ENCODE measurements at places on chromosomes 2 and 18.

DNA sequence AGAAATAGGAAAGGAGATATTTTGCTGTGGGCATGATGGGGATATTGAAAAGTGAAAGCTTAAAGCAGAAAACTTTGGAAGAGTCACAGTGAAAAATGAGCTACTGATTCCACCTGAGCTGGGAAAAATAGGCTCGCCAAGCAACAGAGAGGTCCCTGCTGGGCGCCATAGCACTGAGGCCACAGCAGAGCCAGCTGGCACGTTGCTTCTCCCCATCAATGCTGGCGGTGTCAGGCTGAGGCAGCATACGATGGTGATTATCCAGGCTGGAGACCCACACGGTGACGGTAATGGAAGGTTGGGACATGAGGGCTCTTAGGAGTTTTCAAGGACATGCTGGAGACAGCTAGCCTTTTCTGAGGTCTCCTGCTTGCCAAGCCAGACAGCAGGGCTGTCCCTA is 25.8 kb upstream of the DTNB start:
- no peak for ATAC-seq

- ATAC-seq, result no peak
These were observed 28.4 kb upstream of the NEB start for GRCh38 chr2:151762694-151763093.

- ATAC-seq, result no peak
These were observed 243.7 kb downstream of the NDUFA10 start for GRCh38 chr2:239781454-239781853.

GRCh38 chr2:161208527-161209139 is 48.4 kb downstream of the TANK start:
- peak; percentile 71 for ATAC-seq

- ATAC-seq, result no peak
These were observed 61.9 kb upstream of the PXDN start for GRCh38 chr2:1806254-1806653.

GRCh38 chr2:213726101-213726500 is 441.8 kb downstream of the SPAG16 start:
- ATAC-seq, result no peak

DNA sequence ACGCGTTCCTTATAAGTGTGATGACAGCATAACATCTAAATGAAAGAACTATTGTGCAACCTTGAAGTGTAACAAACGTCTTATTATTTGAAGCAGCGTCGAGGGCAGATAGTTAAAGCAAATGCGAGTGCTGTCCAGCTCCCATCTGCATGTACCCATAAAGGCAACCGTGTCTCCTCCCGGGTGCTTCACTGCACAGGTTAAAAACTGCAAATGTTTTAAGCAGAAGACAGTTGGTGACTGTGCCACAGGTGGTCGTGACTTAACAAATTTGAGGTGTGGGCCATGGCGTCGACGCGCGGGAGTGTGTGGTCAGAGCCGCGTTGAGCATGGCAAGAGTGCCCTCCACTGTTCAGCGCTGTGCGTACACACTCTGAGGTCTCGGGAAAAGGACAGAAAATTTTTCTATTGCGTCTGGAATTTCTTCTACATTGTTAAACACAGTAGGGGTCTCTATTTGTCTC is 6.4 kb downstream of the SALL3 start:
- ATAC-seq, result no peak

DNA sequence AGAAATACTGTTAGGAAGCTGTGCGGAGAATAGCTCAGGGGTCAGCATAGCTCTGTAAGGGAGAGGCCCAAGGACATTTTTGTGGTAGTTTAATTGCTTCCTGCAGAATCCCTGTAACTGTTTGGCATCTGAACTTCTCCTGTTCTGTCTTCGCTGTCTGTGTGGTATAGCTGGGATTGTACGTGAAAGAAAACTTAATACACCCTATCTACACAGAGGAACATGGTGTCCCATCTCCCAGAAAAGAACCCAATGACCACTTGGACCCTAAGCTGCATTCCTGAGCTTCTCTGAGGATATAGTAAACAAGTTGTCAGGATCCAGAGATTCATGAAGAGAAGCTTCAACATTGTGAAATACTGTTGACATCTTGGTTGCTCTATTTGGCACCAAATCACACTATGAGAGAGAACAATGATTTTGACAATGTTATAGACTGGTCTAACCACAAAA is 81.3 kb downstream of the CDC42EP3 start:
- no peak for ATAC-seq

- ATAC-seq, result no peak
These were observed 17.2 kb upstream of the NMI start for GRCh38 chr2:151306621-151307020.

- no peak for ATAC-seq
These were observed 28.1 kb upstream of the THOC1 start for GRCh38 chr18:295756-296490.

GRCh38 chr2:199754766-199755165 is 96.2 kb downstream of the FTCDNL1 start:
- no peak for ATAC-seq

GRCh38 chr2:206863196-206863595 is 76.1 kb upstream of the CPO start:
- ATAC-seq, result no peak

GRCh38 chr2:207530160-207531031 is 634 bp downstream of the CREB1 start:
- no peak for ATAC-seq

GRCh38 chr18:42392416-42392815 is 437.4 kb downstream of the PIK3C3 start:
- ATAC-seq, result no peak

- ATAC-seq, result no peak
These were observed 38.9 kb upstream of the MGAT4A start for GRCh38 chr2:98769784-98770183.

DNA sequence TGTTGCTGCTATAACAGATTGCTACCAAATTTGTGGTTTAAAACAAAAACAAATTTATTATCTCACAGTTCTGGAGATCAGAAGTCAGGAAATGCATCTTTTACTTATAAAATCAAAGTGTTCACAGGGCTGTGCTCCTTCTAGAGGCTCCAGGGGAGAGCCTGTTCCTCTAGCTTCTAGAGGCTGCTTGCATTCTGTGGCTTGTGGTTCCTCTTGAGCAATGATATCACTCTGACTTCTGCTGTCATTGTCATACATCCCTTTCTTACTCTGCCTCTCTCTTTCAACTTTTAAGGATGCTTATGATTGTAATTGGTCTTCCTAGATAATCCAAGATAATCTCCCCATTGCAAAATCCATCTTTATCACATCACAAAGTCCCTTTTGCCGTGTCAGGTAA is 6.1 kb upstream of the DCC start:
- ATAC-seq, result no peak

GRCh38 chr2:120934574-120935338 is 199.1 kb downstream of the GLI2 start:
- no peak for ATAC-seq

DNA sequence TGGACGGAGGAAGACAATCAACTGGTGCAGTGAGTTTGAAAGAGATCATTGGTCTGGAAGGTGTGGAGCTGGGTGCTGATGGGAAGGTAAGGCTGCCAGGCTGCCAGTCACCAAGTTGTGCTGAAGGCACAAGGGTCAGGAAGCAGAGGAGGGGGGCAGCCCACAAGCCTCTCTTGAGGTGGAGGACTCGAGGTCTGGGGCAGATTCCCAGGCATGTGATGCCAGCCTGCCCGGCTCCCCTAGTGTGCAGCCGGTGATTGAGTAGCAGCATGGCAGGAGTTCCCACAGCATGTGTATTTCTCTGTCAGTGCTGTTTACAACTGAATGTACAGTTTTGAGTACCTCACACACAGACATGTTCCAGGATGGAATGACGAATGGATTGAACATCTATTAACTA is 99.3 kb downstream of the CABLES1 start:
- no peak for ATAC-seq

- ATAC-seq, result no peak
These were observed 232.8 kb downstream of the MBD5 start for GRCh38 chr2:148253685-148254084.

GRCh38 chr18:75521816-75522215 is 94.3 kb upstream of the SMIM21 start:
- no peak for ATAC-seq

GRCh38 chr2:179579800-179580199 is 281.6 kb downstream of the ZNF385B start:
- no peak for ATAC-seq

- no peak for ATAC-seq
These were observed 48.7 kb upstream of the NFE2L2 start for GRCh38 chr2:177313162-177313781.

DNA sequence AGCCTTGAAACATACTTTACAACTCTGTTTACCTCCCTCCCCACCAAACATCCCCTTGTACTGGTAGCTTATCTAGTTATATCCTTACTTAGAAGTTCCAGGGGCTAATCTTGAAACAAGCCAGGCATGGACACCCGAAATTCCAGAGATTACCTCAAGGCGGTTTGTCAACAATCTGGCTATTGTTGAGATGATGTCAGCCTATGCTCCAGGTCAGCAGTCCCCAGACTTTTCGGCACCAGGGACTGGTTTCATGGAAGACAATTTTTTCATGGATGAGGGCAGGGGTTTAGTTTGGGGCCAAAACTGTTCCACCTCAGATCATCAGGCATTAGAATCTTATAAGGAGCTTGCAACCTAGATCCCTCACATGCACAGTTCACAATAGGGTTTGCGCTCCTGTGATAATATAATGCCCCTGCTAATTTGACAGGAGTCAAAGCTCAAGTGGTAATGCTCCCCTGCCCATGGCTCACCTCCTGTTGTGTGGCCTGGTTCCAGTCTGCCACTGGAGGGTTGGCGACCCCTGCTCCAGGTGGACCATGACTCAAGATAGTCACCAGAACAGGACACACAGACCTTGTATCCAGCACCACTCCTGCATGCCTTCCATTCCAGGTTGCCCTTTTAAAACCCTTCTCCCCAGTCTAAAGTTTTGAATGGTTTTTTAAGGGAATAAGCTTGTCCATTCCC is 171.2 kb downstream of the SPAG16 start:
- ATAC-seq, result no peak

DNA sequence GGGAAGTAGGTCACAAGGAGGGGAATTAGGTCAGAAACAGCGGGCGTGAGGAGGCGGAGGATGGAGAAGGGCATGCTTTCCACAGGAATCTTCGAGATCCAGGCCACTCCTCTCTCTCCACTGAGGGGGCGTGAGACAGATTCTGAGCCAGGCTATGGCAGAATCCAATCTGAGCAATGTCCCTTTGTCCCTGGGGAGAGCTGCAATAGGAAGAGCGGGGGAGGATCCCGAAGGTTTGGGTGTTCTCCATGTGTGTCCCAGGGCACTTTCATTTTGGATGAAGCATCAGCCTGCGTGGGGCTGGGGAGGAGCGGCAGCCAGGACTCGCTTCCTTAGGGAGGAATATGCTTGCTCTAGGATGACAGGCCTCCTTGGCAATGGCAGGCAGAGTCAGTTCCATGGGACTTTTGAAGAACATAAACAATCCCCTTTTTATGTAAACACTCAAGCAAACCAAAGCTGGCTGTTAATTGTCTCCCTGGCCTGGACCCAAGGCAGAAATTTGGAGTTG is 84.0 kb downstream of the LIPG start:
- no peak for ATAC-seq

GRCh38 chr2:209845666-209846065 is 74.0 kb downstream of the UNC80 start:
- no peak for ATAC-seq

DNA sequence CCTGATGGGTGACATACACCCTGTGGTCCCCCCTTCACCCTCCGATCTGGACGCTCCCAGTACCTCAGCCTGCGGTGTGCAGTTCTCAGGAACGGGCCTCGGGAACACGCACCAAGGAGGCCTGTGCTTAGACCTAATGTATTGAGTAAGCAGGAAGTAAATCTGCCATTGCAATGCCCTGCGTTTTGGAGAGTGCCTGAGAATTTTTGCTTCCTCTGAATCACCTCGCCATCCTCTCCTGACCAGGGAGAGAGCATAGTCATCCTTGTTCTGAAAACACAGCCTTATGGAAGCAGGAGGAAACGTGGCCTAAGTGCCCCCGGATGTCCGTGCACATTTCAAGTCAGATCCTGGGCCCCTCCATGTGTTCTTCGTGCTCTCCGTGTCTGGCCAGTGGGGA is 272.2 kb downstream of the NDUFA10 start:
- no peak for ATAC-seq

DNA sequence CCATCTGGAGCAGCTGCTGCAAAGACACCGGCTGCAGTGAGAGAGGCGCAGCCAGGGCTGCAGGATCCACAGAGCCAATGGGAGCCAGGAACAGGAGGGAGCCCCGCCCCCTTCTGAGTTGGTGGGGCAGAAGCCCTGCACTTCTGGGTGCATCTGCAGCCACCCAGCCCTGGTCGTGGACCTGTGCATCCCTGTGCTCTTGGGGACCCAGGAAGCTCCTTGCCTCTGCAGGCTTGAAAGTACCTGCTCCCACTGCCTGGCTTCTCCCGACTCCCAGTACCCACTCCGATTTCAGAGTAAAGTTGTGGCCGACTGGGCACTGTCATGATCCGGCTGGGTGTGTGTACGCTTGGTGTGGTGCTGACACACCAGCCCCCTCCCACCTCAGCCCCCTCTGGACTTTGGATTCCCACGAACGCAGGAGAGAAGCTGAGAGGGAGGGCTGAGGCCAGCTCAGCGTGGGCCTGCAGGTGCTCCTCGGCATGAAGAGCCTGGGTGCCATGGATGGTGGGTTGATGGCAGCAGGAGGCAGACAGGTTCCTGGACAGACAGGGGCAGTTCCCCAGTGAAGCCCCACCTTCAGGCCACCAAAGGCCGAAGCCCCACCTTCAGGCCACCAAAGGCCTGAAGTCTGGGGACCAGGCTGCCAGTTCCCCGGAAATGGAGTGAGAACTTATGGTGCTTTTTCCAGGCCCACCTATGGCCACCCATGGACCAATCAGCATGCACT is 34.9 kb downstream of the LRRTM4 start:
- ATAC-seq, result no peak

DNA sequence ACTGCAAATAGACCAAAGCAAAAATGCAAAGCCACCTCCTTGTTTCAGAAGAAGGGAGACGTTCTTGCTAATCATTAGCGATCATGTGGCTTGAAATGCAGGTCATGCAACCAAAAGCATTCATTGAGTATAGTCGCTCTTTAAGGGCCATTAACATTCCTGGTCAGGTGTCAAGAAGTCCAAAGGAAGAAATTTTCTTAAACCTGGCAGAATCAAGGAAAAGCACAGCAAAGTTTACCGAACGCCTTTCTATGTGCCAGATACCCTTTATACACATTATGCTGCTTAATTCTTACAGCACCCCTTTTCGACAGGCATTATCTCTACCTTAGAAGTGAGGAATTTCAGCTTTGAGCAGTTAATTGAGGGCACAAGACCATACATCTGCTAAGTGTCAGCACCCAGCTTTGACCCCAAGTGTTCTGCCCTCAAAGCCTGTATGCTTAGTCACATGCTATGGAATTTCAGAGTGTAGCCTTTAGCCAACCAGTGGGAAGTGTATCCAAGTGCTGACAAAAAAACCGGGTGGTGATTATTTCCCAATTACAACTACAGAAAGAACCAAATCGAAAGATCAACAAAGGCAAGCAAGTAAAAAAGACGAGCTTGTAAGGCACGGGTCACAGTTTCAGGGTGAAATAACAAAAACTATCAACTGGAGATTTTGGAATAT is 70.8 kb downstream of the EPHA4 start:
- ATAC-seq, result no peak

DNA sequence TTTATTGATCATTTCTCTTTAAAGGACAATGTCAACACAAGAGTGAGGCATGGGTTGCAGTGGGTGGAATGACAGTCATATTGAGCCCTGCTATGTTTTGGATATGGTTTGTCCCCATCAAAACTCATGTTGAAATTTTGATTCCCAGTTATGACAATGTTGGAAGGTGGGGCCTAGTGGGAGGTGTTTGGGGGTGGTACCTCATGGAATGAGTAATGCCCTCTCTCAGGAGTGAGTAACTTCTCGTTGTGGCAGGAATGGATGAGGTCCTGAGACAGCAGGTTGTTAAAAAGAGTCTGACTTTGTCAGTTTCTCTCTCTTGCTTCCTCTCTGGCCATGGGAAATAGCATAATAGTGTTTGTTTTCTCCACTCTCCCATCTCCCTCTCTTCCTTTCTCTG is 345.3 kb downstream of the DCC start:
- no peak for ATAC-seq

Data from activated T-helper 17 cell treated with anti-CD3 and anti-CD28 coated beads, Interleukin-2, amount 50 U/mL, for 72 hours (primary cell).